ENCODE measurements at places on chromosomes 2 and 18.

- no peak for DNase-seq
These were observed 168.3 kb downstream of the OTX1 start for GRCh38 chr2:63218800-63219526.

DNA sequence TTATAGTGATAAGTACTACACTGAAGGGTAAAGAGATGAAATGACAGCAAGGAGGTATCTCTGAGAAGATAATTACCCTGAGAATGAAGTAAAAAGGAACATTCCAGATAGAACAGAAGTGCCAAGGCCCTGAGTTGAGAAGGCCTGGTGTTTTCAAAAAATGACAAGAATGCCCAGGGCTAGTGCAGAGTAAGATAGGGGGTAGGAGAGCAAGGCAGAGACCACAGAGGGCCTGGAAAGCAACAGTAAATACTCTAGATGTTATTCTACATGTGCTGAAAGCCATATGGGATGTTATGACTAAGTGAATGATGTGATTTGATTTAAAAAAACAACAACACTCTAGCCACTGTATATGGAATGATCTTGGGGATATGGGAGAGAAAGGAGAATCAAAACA lies 52.3 kb downstream of the BAZ2B start:
- no peak for DNase-seq

DNA sequence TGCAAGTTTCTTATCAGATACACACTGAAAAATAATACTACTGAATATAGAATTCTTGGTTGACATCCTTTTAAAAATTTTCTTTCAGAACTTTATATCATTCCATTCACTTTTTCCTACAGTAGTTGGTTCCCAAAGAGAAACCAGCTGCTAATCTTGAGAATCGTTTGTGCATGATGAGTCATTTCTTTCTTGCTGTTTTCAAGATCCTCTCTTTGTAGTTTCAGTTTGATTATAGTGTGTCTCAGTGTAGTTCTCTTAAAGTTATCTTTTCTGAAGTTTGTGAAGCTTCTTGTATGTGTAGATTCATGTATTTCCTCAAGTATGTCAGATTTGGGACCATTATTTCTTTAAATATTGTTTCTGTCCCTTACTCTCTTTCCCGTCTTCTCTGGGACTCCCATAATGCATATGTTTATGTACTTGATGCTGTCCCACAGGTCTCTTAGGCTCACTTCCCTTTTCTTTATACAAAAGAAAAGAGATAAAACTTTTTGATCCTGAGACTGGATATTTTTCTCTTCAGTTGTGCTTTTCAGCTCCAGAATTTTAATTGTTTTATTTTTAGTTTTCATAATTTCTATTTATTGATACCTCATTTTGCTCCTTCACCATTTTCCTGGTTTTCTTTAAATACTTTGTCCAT lies 801.0 kb downstream of the TDRD15 start:
- no peak for DNase-seq

GRCh38 chr2:157726946-157727345 lies 98.3 kb upstream of the ACVR1C start:
- no peak for DNase-seq

DNA sequence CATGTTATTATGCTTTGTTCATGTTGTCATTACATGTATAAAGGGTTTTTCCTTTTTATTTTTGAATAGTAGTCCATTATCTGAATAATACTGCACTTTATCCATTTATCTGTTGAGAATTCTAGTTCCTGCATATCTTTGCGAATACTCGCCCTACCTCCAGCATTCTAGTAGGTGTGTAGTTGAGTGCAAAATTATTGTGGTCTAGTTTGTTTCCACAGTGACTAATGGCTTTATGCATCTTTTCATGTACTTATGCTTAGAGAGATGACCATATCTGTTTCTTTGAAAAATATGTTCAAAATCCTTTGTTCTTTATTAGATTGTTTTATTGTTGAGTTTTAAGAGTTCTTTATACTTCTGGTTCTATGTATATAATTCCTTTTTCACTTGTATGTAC lies 48.8 kb downstream of the EIF5B start:
- DNase-seq: peak; percentile 13

DNA sequence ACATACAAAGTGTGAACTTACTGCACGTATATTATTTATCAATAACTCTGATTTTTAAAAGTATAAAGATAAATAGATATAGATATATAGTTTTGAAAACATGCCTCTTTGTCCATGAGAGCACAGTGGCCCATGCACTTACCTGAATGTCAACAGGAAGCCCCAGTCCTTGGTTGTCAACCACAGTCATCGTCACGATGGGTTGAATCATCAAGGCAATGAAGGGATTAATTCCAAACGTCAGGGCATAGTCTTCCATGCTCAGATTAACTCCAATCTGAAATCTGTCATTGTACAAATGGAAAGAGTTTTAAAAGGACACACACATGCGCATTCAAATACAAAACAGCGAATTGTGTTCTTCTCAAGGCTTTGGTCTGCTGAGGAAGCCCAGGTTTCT lies 15.5 kb downstream of the SCYGR4 start:
- no peak for DNase-seq

GRCh38 chr2:240320204-240320993 lies 115.1 kb upstream of the GPC1 start:
- DNase-seq: peak; percentile 94

- DNase-seq: no peak
These were observed 12.7 kb downstream of the USP39 start for GRCh38 chr2:85628658-85629057.

DNA sequence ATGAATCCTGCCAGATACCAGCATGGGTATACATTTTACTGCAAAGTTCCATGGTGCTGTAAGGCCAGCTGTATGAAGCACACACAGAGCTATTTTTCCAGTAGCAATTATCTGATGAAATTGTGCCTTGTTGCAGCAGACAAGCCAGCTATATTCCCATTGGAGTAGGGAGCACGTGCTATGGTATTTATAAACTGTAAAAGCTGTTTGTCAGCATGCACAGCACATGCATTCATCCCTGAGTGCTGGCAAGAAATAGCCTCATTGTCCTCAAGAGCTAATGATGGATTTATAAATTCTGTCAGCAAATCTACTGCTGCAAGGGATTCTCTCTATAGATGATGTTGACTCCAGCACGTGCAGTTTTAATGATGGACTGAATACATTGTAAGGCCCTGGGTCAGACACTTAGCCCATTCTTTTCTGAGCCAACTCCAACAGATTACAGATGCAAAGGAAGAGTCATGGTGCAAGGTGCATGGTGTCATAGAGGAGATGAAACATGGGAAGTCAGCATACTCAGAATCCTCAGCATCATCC lies 61.7 kb downstream of the KCNS3 start:
- no peak for DNase-seq

- DNase-seq: no peak
These were observed 5.0 kb downstream of the MGAT5 start for GRCh38 chr2:134258684-134259388.

DNA sequence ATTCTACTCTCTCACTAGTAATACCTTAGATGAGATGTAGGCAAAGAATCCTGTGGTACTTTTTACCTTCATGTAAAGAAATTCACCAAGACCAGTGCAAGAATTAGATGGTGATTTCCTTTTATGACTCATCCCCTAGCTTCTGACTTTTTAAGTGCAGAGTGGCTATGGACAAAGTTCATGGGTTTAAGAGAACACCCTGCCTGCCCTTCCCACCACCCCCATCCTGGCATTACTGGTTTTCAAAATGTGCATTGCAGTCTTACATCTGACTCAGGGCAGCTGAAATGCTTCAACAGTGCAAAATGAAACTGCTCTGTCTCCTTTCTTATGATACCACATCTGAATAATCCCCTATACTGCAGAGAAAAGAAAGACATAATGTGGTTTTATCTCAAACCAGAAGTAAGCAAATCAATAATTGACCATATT lies 22.6 kb downstream of the MAIP1 start:
- DNase-seq: peak; percentile 75

GRCh38 chr2:240705204-240705791 lies 13.6 kb downstream of the AQP12A start:
- DNase-seq: no peak

DNA sequence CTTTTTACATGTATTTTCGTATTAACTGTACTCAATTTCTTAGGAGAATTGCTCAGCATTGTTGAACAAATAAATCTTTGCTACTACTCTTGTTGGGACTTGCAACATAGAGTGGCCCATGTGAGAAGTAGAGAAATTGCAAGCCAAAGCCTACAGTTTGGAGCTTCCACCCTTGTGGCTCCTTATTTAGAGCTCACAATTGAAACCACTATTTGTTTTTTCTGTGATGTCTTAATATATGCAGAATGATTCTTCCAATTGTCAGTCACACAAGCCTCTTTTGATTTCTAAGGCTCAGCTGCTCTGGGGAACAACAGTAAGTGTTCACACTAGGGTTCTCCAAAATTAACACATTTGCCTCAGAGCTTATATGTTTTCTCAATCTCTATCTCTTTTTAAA lies 60.2 kb upstream of the GALNT13 start:
- no peak for DNase-seq

DNA sequence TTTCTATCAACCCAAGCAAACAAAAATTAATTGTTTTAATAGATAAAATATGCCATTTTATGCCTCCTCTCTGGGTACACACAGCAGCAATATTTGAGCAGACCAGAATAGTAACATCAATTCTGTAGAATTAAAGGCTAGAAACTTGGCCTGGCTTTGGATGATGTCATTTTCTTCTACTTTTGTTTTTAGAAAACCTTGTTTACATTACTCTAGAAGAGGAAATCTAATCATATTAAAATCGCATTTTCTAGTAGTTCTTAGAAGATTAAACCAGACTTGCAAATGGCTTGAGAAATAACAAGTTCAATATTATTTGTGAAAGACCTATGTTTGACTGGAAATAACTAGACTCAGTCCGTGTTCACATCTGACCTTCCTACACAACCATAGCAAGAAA lies 102.3 kb upstream of the RFX8 start:
- DNase-seq: peak; percentile 7

DNA sequence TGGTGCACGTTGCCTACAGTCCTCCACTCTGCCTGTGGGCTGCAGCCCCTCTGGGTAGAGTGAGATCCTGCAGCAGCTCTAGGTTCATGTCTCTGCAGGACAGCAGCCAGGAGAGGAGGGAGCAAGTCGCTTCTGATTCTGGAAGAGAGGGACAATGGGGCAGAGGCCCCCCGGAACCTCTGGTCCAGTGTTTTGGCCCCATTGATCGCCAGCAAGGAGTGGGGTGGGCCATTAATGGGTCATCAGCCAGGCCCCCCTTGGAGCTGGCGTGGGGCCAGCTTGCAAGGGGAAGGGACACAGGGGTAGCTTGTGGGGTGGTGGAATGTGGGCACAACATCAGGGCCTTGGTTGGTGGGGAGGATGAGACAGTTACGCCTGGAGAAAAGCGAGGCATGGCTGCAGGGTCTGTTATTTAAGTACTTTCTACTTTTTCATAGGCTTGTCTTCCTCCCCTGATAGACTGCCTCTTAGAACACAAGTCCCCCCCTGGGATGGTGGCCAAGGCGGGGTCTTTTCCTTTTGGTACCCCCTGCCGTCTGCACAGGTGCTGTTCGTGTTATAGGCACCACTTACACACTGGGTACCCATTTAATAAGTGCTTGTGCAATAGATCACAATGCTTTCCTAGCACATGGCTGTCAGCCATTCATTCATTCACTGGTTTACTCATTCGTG lies 44.6 kb downstream of the INHBB start:
- DNase-seq: no peak

DNA sequence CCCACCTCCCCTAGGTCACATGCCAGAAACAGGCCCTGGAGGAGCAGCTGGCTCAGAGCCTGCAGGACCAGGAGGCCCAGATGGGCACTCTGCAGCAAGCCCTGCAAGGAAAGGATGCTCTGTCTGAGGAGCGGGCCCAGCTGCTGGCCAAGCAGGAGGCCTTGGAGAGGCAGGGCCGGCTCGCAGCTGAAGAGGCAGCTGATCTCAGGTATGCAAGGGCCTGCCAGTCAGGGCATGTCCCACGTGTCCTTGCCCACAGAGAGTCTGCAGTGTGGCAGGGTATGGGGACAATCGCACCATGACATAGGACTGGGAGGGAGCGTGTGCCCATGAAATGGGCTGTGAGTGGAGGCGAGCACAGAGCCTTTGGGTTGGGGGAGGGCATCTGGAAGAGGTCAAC lies 39.9 kb downstream of the CROCC2 start:
- no peak for DNase-seq

DNA sequence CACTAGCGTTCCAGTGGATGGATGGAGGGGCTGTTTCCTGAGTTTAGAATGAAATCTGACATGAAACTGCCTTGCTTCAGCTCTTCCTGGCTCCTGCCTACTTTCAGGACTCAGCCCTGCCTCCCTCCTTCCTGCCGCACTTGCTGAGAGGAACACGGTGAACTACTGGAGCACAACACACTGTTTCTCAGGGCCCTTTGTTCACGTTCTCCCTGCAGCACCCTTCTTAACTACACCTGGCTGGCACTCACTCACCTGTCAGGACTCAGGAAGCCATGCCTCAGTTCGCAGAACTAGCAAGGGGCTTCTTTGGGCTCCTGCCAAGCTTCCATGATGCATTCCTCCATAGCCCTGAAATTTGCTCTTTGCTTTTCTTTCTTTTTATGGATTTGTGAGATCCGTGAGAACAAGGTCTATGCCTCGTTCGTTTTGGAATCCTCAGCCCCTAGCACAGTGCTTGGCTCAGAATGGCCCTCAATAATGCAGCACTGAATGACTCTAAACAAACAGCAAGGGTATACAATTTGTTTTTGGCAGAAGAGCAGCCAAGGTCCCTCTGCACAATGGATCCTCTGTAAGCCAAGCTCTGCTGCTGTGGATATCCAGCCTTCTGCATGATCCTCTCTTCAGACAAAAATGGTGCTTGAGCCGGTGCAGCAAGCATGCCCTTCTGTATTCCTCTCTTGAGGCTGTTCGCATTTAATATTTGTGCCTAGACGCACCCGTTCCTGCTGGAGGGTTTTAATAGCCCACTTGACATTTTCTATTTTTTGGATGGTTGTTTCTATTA lies 357.0 kb downstream of the TSN start:
- no peak for DNase-seq

- no peak for DNase-seq
These were observed 250.9 kb downstream of the BCL11A start for GRCh38 chr2:60302377-60303126.

DNA sequence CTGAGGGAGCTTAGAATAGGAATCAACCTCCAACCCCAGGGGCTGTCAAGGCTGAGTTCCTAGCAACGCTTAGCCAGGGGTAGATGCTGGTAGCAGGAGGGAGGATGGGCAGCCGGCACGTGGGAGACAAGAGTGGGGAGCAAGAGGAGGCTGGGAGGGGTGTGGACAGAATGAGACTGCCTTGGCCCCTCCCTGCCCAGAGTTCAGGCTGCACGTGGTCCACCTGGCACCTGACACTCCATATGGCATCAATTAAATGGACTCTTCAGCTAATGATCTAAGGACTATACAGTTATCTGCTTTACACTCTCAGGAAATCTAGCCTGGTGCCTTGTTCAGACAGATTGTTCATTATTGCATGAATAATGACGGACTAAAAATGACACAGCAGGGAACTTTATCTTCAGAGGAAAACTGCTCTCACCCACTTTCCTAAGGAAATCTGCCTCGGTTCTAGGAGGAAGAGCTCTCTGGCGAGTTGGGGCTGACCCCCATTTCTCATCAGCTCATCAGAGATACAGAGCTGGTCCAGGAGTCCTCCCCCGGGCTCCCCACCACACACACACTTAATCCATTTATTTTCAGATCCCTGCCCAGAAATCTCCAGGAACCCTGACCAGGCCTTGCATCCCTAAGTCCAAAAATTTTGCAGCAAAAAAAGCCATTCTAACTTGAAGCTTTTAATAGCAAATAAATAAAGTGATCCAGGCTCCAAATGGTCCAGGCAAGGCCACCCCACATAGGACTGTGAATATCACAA lies 102.1 kb upstream of the CDC42EP3 start:
- no peak for DNase-seq

Data from astrocyte of the spinal cord (primary cell).